ENCODE measurements at places on chromosomes 2 and 18. TPM values are rescaled to one million over a fixed set of nuclear protein-coding genes. Genes with fewer than 3 reads are reported as not detected.

Gene TRIM43
- total RNA-seq = not detected

DNA sequence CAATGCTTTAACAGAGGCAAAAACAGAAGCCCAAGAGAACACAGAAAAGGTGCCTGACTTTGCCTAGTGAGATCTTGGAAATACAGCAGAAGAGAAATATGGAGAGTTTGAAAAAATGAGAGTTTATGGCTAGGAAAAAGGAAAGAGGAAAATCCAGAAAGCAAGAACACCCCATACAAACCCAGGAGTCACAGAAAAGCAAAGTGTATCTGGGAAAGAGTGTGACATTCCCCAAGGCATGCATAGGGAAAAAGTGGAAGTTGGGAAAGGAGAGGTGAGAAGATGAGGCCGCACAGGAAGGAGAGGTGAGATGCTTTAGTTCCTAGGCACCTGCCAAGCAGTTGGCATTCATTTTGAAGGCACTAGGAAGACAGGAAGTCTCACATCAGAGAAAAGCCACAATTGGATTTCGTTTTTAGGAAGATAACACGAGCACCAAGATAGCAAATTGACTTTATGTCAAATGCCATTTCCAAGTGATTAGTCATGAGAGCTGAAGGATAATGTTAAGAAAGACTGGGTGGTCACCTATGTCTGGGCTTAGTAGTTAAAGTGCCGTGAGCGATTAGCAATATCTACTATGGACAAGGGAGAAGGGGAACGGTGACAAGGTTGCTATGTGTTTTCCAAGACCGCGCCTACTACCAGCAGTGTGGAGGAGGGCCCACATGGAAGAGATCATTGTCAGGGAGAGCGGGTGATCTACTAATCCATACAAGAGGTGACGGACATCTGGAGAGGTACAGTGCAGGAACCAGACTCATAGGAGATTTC lies 224.1 kb upstream of the PARD3B start:
- peak; percentile 16 for DNase-seq
- peaks cover 17% of the 10 kb centered on the region for H3K4me1 ChIP-seq
- peak overlapping the region; percentile 80 for H3K27ac ChIP-seq
- H3K36me3 ChIP-seq = no peaks in the 10 kb centered on the region
- H3K4me3 ChIP-seq = no peak overlapping the region

- no peaks in the 10 kb centered on the region for H3K36me3 ChIP-seq
- H3K4me1 ChIP-seq = no peaks in the 10 kb centered on the region
- no peak for DNase-seq
- no peak overlapping the region for H3K27ac ChIP-seq
Measured at GRCh38 chr2:117019357-117019756, 795.1 kb upstream of the DDX18 start.

- H3K27me3 ChIP-seq = no peaks in the 10 kb centered on the region
- H3K4me3 ChIP-seq = peak overlapping the region; percentile 34
- H3K27ac ChIP-seq = peak overlapping the region; percentile 39
- no peaks in the 10 kb centered on the region for H3K36me3 ChIP-seq
Measured at GRCh38 chr2:45822272-45822630, 170.8 kb downstream of the PRKCE start.

Gene KCNK3
- 0.04 TPM for total RNA-seq

GRCh38 chr2:65073879-65074565 lies 17.8 kb downstream of the CEP68 start:
- H3K4me1 ChIP-seq = peaks cover 36% of the 10 kb centered on the region
- peaks cover 15% of the 10 kb centered on the region for H3K36me3 ChIP-seq
- H3K27ac ChIP-seq = no peak overlapping the region
- H3K27me3 ChIP-seq = no peaks in the 10 kb centered on the region
- no peak overlapping the region for H3K4me3 ChIP-seq

GRCh38 chr2:232230560-232230959 lies 148.0 kb upstream of the ALPP start:
- peak; percentile 49 for DNase-seq
- no peak overlapping the region for H3K27ac ChIP-seq
- H3K4me3 ChIP-seq = no peak overlapping the region
- H3K4me1 ChIP-seq = peaks cover 10% of the 10 kb centered on the region
- no peaks in the 10 kb centered on the region for H3K36me3 ChIP-seq
- no peaks in the 10 kb centered on the region for H3K27me3 ChIP-seq

GRCh38 chr2:176172007-176172894 lies 15.1 kb downstream of the HOXD3 start:
- H3K4me1 ChIP-seq = no peaks in the 10 kb centered on the region
- H3K27me3 ChIP-seq = no peaks in the 10 kb centered on the region
- DNase-seq = no peak
- H3K27ac ChIP-seq = no peak overlapping the region
- no peaks in the 10 kb centered on the region for H3K36me3 ChIP-seq
- no peak overlapping the region for H3K4me3 ChIP-seq

DNA sequence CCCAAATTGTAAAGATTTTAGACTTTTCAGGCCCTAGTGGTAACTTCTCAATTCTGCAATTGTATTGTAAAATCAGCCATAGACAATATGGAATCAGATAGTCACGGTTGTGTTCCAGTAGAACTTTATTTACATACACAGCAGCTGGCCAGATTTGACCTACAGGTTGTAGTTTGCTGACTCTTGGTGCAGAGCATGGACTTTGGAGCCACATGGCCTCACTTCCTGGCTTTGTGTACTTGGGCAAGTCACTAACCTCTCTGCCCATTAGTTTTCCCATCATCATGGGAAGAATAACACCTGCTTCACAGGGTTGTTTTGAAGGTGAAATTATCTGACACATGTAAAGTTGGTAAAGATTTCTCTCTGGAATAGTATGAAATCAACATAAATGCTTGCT lies 147.6 kb downstream of the TMEM200C start:
- no peaks in the 10 kb centered on the region for H3K36me3 ChIP-seq
- H3K4me3 ChIP-seq = no peak overlapping the region
- peaks cover 15% of the 10 kb centered on the region for H3K27me3 ChIP-seq
- H3K27ac ChIP-seq = no peak overlapping the region
- no peaks in the 10 kb centered on the region for H3K4me1 ChIP-seq

GRCh38 chr2:238138331-238139195 lies at the start of gene KLHL30:
KLHL30 (plus strand) TSS chr2:238138668; CDS start chr2:238140755, 2,087 bp downstream.
- no peak within 1 kb of the TSS for H3K4me3 ChIP-seq
- H3K27me3 ChIP-seq = no peaks in the 10 kb centered on the region
- no peaks in the 10 kb centered on the region for H3K36me3 ChIP-seq
- no peak for DNase-seq
- peaks cover 24% of the 10 kb centered on the region for H3K4me1 ChIP-seq

DNA sequence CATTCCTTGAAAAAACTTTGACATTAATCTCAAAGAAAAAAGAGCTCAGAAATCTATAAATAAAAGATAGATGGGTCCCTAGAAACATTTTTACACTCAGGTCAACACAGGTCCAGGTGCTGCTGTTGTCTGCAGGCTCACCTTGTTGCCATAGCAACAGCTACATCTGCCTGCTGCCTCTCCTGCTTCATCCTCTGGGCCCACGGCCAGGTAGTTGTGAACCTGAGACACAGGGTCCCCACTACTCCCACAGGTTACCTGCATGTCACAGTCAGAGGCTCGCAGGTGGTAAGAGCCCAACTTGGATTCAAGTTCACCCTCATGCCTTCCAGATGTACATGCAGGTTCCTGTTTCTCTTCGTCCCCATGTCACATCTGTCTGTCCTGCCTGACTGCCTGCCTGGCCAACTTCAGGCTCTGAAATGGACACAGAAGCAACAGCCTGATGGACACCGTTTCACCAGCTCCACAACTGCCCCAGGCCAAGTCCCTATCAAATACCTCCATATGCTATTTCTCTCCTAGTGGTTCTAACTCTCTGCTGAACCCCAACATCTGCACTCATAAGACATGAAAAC lies 88.3 kb upstream of the SALL3 start:
- no peak for DNase-seq
- no peak overlapping the region for H3K27ac ChIP-seq
- no peaks in the 10 kb centered on the region for H3K4me1 ChIP-seq
- H3K36me3 ChIP-seq = no peaks in the 10 kb centered on the region
- peaks cover 50% of the 10 kb centered on the region for H3K27me3 ChIP-seq

- no peak for DNase-seq
- 0 out of 2 replicates have a peak, but pooled peaks cover 8% of the 10 kb centered on the region for H3K27me3 ChIP-seq
- H3K4me1 ChIP-seq = no peaks in the 10 kb centered on the region
- H3K4me3 ChIP-seq = no peak overlapping the region
Measured at GRCh38 chr2:118510807-118511206, 336.6 kb downstream of the EN1 start.

GRCh38 chr18:26803643-26804042 lies 61.9 kb downstream of the AQP4 start:
- H3K4me3 ChIP-seq = no peak overlapping the region
- H3K36me3 ChIP-seq = no peaks in the 10 kb centered on the region
- no peak for DNase-seq

Gene ALLC
- total RNA-seq = not detected

DNA sequence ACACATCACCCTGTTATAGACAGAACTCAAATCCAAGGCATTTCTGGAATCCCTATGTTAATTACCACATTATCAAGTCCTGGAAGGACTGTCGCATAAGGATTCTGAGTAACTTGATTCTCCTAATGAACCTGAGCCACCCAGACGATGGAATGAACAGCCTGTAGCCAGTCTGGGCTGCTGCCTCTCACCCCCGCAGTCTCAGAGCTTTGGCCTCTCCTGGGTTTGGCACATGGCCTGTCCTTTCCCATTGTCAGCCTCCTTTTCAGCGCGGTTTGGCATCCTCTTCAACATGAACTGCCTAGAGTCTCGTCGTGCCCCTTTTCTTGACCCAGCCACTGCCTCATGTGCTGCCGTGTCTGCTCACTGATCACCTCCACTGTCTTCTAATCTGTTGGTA lies 147.6 kb downstream of the SLC8A1 start:
- H3K27ac ChIP-seq = no peak overlapping the region
- H3K4me1 ChIP-seq = no peaks in the 10 kb centered on the region
- no peaks in the 10 kb centered on the region for H3K27me3 ChIP-seq
- H3K36me3 ChIP-seq = no peaks in the 10 kb centered on the region
- no peak for DNase-seq

Gene SERPINB12
- total RNA-seq = not detected

- no peaks in the 10 kb centered on the region for H3K36me3 ChIP-seq
- no peaks in the 10 kb centered on the region for H3K4me1 ChIP-seq
- peaks cover 5% of the 10 kb centered on the region for H3K27me3 ChIP-seq
- no peak overlapping the region for H3K27ac ChIP-seq
Measured at GRCh38 chr18:61199171-61199848, 133.9 kb upstream of the CDH20 start.

- H3K4me3 ChIP-seq = no peak overlapping the region
- no peak for DNase-seq
- peaks cover 7% of the 10 kb centered on the region for H3K36me3 ChIP-seq
- no peaks in the 10 kb centered on the region for H3K4me1 ChIP-seq
- no peak overlapping the region for H3K27ac ChIP-seq
Measured at GRCh38 chr2:38323623-38324022, 53.5 kb downstream of the ATL2 start.

- DNase-seq = peak; percentile 61
- no peaks in the 10 kb centered on the region for H3K4me1 ChIP-seq
- no peak overlapping the region for H3K27ac ChIP-seq
- H3K36me3 ChIP-seq = no peaks in the 10 kb centered on the region
- H3K4me3 ChIP-seq = no peak overlapping the region
Measured at GRCh38 chr2:235433860-235434259, 60.0 kb upstream of the AGAP1 start.

DNA sequence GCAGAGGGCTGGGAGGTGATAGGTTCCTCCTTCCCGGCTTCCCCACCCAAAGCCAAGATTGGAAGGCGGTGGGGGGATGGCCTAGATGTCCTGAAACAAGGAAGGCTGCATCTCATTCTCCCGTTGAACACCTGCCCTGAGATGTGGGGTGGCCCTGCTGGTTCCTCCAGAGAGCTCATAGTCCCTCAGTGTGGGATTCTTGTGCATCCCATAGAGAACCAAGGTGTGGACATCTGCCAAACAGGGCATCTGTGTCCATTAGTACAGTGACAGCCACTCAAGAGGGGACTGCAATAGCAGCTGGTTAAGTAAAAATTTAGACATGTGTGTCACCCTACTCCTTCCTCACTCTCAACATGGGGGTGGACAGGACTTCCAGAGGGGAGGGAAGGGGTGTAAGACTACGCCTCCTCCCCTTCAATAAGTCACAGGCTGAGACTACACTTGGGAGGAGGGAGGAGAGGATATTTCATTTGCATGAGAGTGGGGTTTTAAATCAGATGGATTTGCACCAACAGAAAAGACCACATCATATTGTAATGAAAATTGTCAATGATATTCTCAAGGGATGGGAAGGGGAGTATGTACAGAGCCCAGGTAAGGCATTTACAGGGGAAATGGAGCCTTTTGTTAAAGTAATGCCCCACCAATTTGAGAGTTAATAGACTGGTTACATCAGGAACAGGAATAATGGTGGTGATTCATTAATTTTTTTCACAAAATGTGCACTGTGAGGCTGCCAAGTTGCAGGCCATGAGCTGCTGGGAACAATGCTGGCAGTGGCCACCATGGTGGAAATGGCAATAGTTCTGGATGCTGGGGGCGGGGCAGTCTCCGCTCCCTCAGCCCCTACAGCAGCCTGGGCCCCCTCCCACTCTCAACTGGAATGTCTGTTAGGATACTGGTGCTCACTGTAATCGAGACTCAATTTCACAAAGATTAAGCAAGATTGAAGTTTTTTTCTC lies 80.6 kb downstream of the TEX51 start:
- DNase-seq = no peak
- no peaks in the 10 kb centered on the region for H3K36me3 ChIP-seq
- no peak overlapping the region for H3K27ac ChIP-seq
- H3K4me3 ChIP-seq = no peak overlapping the region

DNA sequence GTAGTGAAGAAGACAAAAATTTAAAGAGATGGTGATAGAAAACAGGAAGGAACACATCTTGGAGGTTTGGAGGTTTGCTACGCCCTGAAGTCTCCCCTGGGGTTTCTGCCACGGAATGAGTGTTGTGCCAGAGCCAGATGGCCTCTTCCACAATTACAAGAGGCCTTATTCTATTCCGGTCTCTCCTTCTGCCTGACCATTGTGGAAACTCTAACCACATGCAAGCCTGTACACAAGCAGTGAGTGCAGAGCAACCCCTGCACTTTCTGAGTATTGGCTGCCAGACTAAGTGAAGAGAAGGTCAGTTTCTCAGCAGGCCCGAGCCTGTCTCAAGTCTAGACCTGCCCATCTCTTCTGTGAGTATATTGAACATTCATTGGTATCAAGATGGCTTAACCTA lies 22.7 kb upstream of the MYO1B start:
- DNase-seq = no peak
- no peak overlapping the region for H3K4me3 ChIP-seq
- H3K27ac ChIP-seq = no peak overlapping the region
- H3K36me3 ChIP-seq = no peaks in the 10 kb centered on the region

- H3K36me3 ChIP-seq = no peaks in the 10 kb centered on the region
- DNase-seq = peak; percentile 40
- no peak overlapping the region for H3K4me3 ChIP-seq
- no peaks in the 10 kb centered on the region for H3K27me3 ChIP-seq
Measured at GRCh38 chr18:44128365-44128764, 552.3 kb upstream of the SETBP1 start.

GRCh38 chr2:20468549-20469500 lies 22.0 kb downstream of the RHOB start:
- no peaks in the 10 kb centered on the region for H3K36me3 ChIP-seq
- DNase-seq = no peak
- peaks cover 22% of the 10 kb centered on the region for H3K4me1 ChIP-seq
- H3K27me3 ChIP-seq = no peaks in the 10 kb centered on the region

All from PC-3 (cell line).